ENCODE measurements at places on chromosomes 16 and 17.

GRCh38 chr16:81394966-81395655 is 49.5 kb upstream of the CMIP start:
- no peak for DNase-seq

GRCh38 chr16:83911290-83911689 is 12.4 kb downstream of the MLYCD start:
- DNase-seq = no peak

GRCh38 chr16:81189100-81189664 is 49.3 kb upstream of the BCO1 start:
- no peak for DNase-seq

DNA sequence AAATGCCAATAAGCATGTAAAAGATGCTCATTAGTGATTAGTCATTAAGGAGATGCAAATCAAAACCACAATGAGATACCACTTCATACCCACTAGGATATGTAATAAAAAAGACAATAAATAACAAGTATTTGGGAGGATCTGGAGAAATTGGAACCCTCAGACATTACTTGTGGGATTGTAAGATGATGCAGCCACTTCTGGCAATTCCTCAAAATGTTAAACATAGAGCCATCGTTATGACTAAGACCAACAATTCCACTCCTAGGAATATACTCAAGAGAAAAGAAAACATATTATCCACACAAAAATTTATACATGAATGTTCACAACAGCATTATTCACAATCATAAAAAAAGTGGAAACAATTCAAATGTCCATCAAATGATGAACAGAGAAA is 336.2 kb upstream of the PMFBP1 start:
- no peak for DNase-seq

GRCh38 chr17:78568494-78569115 is 8.6 kb downstream of the DNAH17 start:
- DNase-seq = no peak

GRCh38 chr16:12330946-12331345 is 354.4 kb downstream of the SNX29 start:
- DNase-seq = no peak

DNA sequence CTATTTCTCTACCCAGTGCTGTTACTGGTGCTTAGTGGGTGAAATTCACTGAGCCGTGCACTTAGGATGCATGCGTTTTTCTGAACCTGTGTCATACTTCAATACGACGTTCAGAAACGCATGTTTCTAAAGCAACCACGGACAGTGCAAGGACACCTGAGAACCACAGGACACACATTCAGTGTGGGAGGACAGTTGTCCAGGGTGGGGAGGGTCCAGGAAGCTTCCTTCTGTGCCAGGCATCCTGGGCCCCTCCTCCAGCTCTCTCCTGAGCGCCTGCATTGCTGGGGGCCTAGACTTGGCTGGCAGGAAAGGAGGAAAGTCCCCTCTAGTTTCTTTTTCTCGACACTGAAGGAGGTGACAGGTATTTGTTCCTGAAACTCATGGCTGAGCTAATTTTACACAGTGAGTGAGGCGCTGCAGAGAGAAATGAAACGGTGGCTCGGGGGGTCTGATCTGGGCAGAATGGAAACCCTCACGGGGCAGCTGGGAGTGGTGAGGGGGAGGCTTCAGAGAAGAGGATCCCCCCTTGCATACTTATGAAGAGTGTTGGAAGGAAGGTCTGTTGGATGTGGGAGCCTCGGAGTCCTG is 89.9 kb downstream of the IRF8 start:
- no peak for DNase-seq

DNA sequence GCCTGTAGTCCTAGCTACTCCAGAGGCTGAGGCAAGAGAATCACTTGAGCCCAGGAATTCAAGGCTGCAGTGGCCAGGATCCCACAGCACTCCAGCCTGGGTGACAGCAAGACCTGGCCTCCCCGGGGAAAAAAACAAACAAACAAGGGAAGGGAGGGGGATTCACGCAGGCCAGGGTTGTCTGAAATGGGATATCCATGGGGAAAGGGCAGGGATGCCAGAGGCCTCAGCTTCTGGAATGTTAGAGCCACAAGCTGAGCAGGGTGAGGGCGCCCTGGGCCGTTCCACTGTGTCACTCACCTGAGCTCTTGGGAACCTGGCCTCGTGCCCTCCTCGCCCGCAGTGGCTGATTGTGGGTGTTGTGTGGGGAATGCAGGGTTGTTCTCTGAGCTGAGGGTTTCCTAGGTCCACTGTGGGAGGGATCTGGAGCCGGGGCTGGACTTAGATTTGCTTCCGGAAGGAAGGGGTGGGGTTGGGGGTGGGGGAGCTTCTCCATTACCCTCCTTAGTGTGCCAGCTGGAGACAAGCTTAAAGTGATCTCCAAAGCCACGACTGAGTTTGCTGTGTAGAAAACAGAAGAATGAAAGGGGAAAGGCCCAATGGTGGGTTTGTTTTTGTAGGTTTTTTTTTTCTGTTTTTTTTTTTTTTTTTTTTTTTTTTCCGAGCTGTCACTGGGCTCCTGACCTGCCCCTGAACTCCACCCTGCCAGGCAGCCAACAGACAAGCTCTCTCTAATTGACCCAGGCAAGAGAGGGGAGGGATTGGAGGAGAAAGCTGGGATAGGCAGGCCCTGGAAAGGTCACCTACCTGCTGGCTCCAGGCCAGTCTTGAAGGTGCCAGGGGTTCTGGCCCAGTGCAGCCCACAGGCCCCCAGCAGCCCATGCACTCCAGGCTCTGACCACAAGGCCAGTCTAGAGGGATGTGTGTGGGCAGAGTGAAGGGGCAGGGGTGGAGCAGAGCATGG is at the start of gene SULT1A1:
Gene SULT1A1 (minus strand): TSS at position 414 of the 964 bp plus-strand sequence. CDS start 1,189 bp downstream, outside the sequence.
- DNase-seq = no peak

- DNase-seq = no peak
Observed at GRCh38 chr16:52296076-52296475, 250.9 kb downstream of the TOX3 start.

- no peak for DNase-seq
Observed at GRCh38 chr16:23682181-23682580, 3.5 kb downstream of the PLK1 start.

- DNase-seq = no peak
Observed at GRCh38 chr17:10756185-10756584, 26.4 kb upstream of the TMEM220 start.

GRCh38 chr16:47375423-47375822 is 85.4 kb downstream of the ITFG1 start:
- no peak for DNase-seq

GRCh38 chr17:73822371-73822770 is 178.1 kb upstream of the SDK2 start:
- no peak for DNase-seq

- no peak for DNase-seq
Observed at GRCh38 chr16:30998852-30999761, 11.3 kb downstream of the STX1B start.

GRCh38 chr16:24729951-24730815 is 732 bp downstream of the TNRC6A start:
- DNase-seq = no peak

DNA sequence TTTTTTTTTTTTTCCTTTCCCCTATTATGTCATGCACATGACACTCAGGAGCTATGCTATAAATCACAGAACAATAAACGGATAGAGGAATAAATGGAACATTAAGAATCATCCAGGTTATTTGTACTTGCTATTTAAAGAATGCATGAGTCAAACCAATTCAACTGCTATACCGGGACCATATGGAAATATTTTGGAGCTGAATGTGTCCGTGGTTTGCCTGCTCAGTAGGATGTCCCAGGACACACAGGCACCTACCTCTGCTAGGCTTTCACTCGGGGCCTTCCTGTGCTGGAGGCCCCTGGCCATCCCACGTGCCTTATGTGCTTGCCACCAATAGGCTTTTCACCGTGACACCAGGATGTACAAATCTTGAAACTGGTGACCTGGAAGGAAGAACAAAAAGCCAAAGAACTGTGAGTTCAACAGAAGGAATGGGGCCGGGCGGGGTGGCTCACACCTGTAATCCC is 15.3 kb upstream of the SEC14L1 start:
- no peak for DNase-seq

- DNase-seq = no peak
Observed at GRCh38 chr17:8631554-8631877, 991 bp upstream of the MYH10 start.

- no peak for DNase-seq
Observed at GRCh38 chr17:70642059-70642458, 472.7 kb downstream of the KCNJ2 start.

GRCh38 chr17:72432143-72432621 is 311.4 kb downstream of the SOX9 start:
- DNase-seq = no peak

GRCh38 chr16:19898924-19899604 is 14.4 kb upstream of the GPRC5B start:
- no peak for DNase-seq

GRCh38 chr16:84596161-84596560 is 21.7 kb downstream of the COTL1 start:
- DNase-seq = no peak

- no peak for DNase-seq
Observed at GRCh38 chr16:49378816-49379215, 5.2 kb downstream of the C16orf78 start.

DNA sequence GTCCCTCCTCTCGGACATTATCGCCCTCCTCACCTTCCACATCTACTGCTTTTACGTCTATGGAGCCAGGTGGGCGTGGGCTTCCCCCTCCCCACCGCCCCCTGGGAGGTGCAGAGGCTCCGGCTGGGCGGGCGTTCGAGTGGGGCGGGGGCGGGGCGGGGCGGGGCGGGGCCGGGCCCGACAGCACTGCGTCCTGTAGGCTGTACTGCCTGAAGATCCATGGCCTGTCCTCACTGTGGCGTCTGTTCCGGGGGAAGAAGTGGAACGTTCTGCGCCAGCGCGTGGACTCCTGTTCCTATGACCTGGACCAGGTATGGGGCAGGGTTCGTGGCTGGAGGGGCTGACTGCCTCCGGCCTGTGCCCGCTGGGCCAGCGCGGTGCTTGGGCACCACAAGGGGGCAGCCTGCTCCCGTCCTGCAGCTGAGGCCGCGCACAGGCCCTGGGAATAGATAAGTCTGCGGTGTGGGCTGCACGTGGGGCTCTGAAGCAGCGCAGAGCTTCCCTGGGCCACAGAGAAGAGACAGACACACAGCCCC is 9.2 kb downstream of the PIGQ start:
- DNase-seq = no peak

DNA sequence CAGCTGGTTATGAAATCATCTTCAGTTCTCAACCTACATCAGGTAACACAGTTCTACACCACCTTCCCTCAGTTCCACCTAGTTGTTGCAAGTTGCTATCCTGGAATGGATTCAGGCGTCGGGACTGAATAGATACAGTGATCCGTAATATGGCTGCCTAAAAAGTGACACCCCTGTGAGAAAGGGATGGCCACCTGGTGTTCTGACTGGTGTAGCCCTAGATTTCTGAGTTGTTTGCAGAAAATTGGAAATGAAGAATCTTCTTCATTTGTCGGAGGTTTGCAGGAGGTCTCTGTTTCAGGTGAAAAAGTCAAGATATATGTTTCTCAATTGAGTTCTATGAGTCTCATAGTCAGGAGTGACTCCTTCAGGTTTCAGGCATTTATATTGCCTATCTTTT is 225.8 kb upstream of the ELAC2 start:
- DNase-seq = no peak

GRCh38 chr17:72775919-72776318 is 316.6 kb downstream of the SLC39A11 start:
- DNase-seq = no peak

- no peak for DNase-seq
Observed at GRCh38 chr16:3951861-3952736, 71.6 kb upstream of the CREBBP start.

GRCh38 chr17:38418062-38418692 is 10.1 kb upstream of the ARHGAP23 start:
- DNase-seq = no peak

GRCh38 chr16:30609002-30609925 is 925 bp downstream of the ZNF689 start:
- no peak for DNase-seq

- no peak for DNase-seq
Observed at GRCh38 chr16:15518381-15519351, 84.3 kb downstream of the BMERB1 start.

GRCh38 chr17:45821147-45821546 is 23.5 kb upstream of the SPPL2C start:
- no peak for DNase-seq

GRCh38 chr17:1800712-1801111 is 29.0 kb downstream of the SMYD4 start:
- DNase-seq = no peak

GRCh38 chr16:48831076-48831722 is 221.2 kb upstream of the N4BP1 start:
- no peak for DNase-seq

DNA sequence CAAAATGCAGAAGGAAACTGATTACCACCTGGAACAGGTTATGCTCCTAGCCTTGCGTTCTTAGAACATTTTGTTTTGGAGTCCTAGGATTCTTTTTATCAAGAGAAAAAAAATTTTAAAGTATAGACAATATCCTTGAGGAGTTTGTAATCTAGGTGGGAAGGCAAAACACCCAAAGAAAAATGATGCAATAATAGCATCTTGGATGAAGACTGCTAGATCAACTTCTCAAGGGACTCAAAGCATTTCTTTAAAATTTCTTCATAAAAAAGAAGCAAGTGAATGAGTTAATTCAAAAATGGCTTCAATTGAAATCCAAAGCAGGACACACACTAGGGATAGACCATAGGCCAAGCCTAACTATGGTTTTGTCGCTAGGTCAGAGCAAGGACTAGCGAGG is 515.8 kb upstream of the ZFHX3 start:
- no peak for DNase-seq

GRCh38 chr17:65514541-65514940 is 46.9 kb downstream of the AXIN2 start:
- no peak for DNase-seq

GRCh38 chr17:60149691-60150582 is at the start of gene CA4:
Gene CA4, plus strand, starts transcription at chr17:60149973. Its CDS starts 62 bp downstream, at chr17:60150035.
- no peak for DNase-seq

DNA sequence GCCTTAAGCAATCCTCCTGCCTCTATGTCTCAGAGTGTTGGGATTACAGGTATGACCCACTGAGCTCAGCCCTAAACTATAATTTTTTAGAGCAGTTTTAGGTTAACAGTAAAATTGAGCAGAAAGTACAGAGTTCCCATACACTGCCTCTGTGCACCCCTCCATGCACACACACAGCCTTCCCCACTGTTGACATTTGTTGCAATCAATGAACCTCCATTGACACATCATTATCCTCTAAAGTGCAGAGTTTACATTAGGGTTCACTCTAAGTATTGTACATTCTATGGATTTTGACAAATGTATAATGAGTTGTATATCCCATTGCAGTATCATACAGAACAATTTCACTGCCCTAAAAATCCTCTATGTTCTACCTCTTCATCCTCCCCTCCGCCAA is 35.0 kb downstream of the NGFR start:
- DNase-seq = no peak

- no peak for DNase-seq
Observed at GRCh38 chr16:31333686-31334649, 21.0 kb upstream of the ITGAX start.

Measured in NCI-H1436 treated with DMSO at 0.1 percent for 48 hours (cell line).